ENCODE measurements at places on chromosomes 1 and 21.

- DNase-seq, result no peak
These were observed 24.6 kb downstream of the SLC1A7 start for GRCh38 chr1:53117836-53118235.

DNA sequence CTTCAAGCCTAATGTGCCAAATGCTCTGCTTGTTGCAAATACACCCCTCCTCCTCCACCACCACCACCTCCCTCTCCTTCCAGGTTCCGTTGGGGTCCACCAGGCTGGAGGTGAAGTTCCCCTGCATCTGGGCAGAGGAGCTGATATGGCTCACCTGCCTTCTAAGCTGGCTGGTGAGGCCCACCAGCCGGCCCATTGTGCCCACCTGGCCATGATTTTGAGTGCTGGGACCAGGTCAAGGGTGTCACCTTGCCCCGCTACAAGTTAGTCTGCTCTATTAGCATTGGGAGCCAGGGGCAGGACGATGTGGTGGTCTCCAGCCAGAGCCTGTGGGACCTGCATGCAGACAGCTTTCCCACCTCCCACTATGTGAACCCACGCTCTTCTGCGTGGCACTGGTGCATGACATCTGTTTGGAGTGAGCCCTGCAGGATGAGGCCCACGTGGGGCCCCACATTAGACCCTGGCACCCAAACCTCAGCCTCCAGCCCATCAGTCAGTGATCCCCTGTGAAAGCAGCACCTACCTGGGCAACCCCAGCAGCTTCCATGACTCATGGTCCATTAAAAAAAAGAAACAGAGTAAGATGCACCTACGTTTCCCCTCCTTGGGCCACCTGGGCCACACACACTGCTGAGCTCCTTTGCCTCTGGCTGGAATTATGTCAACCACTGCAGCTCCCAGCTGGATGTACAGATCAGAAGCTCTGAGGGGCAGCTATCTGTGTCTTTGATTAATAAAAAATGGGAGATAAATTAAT, 15.6 kb upstream of the CDCP2 start:
- DNase-seq, result no peak

- DNase-seq, result no peak
These were observed 147.6 kb upstream of the TIAM1 start for GRCh38 chr21:31491617-31492016.

DNA sequence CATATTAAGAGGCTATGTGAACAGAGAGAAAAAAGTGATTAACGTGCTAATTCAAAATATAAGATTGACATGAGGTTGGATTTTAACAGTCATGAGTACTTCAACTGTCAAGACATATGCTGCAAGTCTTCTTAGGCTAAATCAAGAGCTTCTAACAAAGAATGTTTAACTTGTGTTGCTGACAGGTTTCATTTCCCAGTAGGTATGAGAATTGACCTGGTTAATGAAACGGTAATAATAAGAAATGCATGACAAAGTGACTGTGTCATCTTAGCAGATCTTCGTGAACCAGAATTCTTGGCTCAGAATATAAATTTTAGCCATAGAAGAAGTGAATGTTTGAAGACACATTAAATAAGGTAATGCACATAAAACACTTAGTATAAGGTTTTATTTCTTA, 132.6 kb upstream of the PTGFR start:
- no peak for DNase-seq

DNA sequence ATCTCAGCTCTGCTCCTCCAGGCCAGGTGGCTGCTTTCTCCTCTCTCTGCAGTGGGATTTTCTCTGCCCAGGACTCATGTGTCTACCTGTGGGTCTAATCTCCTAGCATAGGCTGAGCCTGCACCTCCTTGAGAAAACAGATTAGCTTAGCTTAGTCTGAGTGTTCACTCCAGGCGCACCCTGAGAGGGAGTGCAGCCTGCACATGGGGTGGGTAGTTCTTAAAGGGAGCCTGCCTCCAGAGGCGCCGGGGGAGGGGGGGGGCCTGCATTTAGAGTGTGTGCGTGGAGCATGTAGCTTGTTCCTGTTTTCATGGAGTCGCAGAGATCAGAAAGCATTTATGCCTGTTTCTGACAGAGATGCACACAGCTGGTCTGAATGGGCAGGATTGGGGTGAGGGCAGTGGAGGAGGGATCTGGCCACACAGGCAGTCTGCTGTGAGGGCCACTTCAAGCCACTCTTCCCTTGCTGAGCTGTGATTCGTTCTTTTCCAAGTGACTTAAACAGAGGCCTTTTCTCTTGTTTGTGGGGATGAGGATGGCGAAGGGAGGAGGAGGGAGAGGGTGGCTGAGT, 45.2 kb downstream of the GALNT2 start:
- DNase-seq, result no peak

DNA sequence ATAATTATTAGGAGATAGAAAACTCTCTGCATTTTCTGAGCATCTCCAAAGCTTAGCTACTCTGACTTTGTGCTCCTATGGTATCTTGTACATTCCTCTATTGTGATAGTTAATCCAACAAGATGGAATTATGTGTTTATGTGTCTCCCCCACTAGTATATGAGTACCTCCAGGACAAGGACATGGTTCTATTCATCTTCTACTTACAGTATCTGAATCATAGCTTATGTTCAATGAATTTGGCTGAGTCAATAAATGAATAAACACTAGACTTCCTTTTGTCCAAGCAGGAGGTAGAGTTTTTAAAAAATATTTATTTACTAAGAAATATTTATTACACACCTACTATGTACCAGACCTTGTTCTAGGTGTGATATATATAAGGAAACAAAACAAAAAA, 18.4 kb upstream of the CTH start:
- no peak for DNase-seq

DNA sequence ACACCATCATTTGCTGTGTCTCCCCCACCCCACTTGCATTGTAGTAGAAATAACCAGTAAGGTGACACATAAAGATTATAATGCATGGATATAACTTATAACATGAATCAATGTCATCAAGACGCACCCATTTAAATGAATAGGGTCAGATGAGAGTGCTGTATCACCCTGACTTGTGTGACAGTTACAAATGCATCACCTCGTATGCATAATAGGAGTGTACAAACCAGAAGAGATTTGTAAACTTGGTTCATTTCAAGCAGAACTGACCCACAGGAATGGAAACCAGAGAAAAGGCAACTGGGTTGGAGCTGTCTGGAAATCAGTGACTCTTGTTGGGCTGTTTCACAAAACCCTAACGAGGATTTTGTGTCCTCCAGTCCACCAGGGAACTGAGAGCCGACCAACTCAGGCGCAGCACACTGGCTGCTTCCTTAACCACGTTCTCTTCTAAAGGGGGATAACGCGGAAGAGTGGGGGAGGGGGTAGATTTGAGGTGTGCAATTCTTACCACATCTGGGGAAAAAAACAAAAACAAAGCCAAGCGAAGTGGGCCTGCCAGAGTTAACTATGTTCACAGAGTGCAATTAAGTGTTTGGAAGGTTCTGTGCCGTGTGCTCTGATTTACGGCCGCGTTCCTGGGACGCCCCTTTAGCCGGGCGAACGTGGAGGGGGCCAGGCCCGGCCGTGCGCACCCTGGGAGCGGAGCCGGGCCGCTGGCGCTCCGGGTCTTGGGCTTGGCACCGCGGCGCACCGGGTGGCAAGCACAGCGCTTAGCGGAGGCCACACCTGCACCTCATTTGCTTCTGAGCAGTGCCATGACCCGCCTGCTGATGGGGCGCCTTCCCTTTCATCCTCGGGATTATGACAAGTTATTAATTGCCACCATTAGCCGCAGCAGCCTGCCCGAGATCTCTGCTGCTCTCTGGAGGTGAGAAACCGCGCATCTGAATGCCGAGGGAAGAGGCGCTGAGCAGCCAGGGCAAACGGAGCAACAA, 248.8 kb upstream of the FOXD3 start:
- no peak for DNase-seq

DNA sequence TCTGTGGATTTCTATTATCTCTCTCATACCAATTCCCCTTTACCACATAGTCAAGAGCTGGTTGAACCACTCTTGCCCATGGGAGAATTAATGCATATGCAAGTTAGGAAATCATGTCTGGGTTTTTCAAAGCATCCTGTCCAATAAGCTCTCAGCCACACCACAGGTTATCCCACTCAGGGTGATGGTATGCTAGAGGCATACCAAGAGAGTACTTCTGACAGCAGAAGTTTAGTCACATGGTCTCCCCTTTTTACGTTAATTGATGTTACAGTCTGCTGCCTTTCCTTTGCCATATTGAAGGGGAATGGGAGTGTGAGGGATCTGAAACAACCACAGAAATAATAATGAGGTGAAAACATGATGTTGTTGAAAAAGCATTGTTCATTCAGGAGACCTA, 135.8 kb upstream of the PBX1 start:
- DNase-seq, result no peak

- DNase-seq, result no peak
These were observed 13.6 kb downstream of the POGK start for GRCh38 chr1:166852918-166853317.

- DNase-seq, result no peak
These were observed 39.4 kb downstream of the CTTNBP2NL start for GRCh38 chr1:112435448-112435847.

GRCh38 chr1:228136901-228137300, 3.2 kb upstream of the GUK1 start:
- DNase-seq, result no peak

GRCh38 chr1:210339500-210339899, 10.8 kb downstream of the HHAT start:
- no peak for DNase-seq

DNA sequence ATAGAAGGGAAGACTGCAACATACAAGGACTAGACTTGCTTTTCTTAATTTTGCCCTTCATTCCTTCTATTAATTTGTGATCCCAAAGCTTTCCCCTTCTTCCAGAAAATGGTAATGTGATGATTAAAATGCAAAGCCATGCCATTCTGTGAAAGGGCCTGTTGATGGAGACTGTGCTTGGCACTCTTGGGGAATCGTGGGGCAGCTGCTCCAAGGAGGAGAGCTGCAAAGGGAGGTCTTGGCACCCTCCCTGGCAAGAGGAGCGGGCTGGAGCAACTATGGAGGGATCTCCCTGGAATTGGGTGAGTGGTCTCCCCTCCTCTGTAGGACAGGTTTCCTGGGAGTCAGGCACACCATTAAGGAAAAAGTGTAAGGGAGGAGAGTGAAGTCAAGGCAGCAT, 16.6 kb downstream of the CACNA1S start:
- DNase-seq, result no peak

- DNase-seq, result no peak
These were observed 4.7 kb downstream of the PGBD5 start for GRCh38 chr1:230421481-230421880.

GRCh38 chr1:44220755-44221154, 7.5 kb downstream of the DMAP1 start:
- no peak for DNase-seq

GRCh38 chr1:58824753-58825389, 41.0 kb upstream of the JUN start:
- no peak for DNase-seq

DNA sequence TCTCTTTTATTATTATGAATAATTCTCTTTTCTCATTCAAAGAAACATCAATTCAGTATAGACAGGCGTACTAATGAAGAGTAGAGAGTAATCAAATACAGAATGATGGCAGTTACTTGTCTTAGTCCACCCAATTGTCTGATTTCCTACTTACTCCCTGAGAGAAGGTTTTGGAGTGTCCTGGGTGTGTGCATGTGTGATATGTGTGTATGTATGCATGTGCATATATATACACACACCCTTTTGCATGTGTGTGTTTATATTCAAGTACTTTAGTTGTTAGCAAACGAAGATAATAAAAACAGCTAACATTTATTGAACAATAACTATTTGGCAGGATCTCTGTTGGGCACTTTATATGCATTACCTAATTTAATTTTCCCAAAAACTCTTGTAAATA, 63.2 kb upstream of the CCDC190 start:
- no peak for DNase-seq

GRCh38 chr21:46509741-46510502, 51.2 kb downstream of the DIP2A start:
- no peak for DNase-seq

- no peak for DNase-seq
These were observed 36.5 kb downstream of the C1orf198 start for GRCh38 chr1:230831771-230832170.

DNA sequence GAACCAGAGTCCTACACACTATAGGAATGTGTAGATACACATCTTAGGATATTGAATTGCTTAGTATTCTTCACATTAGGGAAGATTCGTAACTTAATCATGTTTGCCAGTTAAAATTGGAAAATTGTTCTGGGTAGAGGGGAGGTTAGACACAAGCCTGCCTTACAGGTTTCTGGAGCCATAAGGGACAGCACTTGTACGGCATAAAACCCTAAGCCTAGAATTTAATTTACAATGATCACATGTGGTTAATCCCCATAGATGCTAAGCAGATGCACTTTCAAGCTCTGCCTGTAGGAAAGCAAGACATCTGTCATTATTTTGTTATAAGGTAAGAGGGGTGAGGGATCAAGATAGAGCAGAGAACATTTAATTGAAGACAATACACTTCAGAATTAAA, 820.7 kb downstream of the NCAM2 start:
- no peak for DNase-seq

DNA sequence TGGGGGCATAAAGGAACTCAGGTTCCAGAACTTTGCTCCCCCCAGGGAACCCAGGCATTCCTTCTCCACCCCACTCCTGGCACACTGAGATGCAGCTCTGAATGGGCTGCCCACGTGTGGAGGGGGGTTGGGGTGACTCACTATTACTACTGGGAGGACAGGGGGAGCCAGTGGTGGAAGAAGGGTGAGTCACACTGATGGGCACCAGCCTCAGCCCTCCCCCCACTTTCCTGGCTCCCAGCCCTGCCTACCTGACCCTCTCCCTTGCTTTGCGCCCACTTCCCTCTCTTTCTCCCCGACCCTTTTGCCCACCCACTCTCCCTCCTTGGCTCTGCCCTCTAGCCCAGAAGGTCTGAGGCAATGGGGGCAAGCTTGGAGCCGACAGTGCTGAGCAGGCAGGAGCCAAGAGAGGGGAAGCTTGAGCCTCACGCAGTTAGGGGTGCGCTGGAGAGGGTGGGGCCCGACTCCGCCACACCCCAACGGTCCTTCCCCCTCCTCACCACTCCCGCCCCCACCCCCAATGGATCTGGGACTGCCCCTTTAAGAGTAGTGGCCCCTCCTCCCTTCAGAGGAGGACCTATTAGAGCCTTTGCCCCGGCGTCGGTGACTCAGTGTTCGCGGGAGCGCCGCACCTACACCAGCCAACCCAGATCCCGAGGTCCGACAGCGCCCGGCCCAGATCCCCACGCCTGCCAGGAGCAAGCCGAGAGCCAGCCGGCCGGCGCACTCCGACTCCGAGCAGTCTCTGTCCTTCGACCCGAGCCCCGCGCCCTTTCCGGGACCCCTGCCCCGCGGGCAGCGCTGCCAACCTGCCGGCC, at the start of gene LMNA:
TSS of gene LMNA (plus strand) at position 611 of the 818 bp plus-strand sequence. CDS start 208 bp downstream, outside the sequence.
- peak; percentile 50 for DNase-seq

DNA sequence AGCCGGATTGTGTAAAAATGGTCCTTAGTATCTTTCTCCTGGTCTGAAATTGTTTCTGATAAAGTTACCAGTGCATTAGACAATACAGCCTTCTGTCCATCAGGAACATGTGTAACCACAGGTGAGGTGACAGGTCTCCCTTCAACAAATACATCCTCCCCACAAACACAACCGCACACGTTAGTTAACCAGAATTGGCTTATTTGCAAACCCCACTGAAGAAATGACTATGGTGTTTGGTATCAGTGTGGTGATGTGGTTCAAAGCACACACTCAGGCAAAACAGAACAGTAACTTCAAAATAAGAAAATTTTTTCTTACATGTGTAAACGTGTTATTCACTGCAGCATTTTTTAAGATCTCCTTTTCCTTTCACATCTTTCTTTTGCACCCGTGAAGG, 517.2 kb upstream of the NR5A2 start:
- DNase-seq, result no peak
